ENCODE measurements at places on chromosomes 16 and 17.

- no peak for DNase-seq
Observed at GRCh38 chr16:86492961-86493629, 17.2 kb upstream of the FOXF1 start.

DNA sequence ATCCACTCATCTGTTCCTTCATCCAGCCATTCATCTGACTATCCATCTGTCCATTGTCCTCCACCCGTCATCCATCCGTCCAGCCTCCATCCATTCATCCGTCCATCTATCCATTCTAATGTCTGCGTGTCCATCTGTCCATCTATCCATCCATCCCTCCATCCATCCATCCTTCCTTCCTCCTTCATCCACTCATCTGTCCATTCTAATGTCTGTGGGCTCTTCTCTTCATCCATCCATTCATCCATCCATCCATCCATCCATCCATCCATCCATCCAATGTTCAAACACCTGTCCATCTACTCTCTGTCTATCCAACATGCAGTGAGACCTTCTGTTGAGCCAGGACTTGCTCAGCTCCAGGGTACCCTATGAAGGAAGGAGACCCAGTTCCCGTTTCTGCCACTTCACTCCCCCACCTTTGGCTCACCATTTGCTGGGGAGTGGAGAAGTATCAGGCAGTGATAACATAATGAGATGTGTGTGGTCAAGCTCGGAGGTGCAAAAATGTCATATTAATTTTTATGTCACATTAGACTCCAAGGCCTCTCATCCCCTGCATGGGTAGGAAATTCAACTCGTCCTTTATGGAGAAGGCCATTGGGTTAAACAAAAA is 36.5 kb upstream of the ADGRG1 start:
- DNase-seq, result no peak

- DNase-seq, result no peak
Observed at GRCh38 chr17:74757502-74757901, 9.1 kb downstream of the NHERF1 start.

GRCh38 chr17:11618861-11619566 is 20.7 kb downstream of the DNAH9 start:
- no peak for DNase-seq

DNA sequence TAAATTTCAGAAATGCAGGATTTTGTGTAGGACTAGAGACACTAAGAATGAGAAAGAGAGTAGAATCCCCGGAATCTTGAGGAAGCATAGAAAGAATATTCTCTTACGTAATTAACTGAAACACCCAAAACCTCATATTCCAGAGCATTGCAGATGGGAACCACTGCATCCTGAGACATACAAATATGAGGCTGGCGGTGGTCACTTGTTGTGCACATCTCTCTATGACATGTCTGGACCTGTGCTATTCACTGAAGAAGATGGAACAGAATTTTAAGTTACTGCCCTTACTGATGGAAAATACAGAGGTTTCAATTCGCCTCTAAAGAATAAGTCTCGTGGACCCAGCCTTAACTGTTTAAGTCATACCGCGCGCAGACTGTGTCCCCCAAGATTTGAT is 806 bp downstream of the RAD51C start:
- no peak for DNase-seq

DNA sequence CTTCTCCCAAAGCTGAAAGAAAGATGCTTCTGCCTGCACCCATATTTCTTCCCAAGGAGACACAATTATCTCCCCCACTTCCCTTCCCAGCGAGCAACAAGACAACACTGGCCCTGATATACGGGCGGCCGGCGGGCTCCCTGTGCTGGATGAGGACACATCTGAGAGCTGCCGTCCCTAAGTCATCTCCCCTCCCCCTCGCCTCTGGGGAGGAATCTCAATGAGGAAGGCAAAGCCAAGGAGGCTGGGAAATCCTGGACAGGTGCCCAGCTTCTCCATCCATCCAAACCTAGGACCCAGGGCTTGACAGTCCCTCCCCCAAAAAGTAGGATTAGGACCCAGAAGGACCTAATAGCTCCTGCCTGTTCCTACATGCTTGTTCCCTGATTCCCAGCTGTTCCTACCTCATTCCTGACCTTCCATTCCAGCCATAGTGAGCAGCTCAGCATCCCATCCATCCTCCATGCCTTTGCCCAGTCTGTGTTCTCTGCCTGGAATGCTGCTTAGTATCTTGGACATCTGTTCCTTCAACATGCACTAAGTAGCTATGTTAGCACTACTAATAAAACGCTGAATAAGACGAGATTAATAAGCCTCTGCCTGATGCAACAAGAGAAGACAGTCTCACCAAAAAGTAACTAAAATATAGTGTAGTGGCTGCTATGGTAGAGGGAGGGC is 167.9 kb downstream of the CCT6B start:
- DNase-seq, result no peak

- no peak for DNase-seq
Observed at GRCh38 chr17:28173801-28174200, 131.3 kb downstream of the NLK start.

GRCh38 chr17:29190592-29191207 is 10.5 kb upstream of the MYO18A start:
- no peak for DNase-seq

GRCh38 chr16:89695086-89695874 is 6.2 kb downstream of the SPATA2L start:
- DNase-seq, result peak; percentile 38

- no peak for DNase-seq
Observed at GRCh38 chr17:31061678-31062077, 33.1 kb upstream of the NF1 start.

DNA sequence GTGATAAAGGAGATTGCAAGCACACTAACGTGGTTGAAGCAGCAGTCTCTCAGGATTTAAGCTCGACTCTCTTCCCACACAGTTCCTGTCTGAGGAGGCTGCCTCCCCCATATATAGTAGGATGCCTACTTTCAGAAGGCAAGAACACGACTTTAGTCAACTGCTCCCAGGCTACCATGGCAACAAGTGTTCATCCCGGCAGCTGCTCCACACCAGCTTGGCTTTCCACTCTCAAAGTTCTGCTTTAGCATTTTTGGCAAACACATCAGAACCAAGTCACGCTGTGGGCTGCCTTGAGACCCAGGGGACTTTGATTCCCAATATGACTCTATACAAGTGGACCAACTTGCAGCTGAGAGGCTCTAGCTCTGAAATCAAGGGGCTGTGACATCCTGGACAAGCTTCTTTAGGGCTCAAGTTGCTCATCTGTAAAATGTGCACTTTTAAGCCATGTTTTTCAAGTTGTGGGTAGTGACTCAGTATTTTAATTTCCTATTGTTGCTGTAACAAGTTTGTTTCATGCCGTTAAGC is 16.5 kb downstream of the ZP2 start:
- DNase-seq, result no peak

DNA sequence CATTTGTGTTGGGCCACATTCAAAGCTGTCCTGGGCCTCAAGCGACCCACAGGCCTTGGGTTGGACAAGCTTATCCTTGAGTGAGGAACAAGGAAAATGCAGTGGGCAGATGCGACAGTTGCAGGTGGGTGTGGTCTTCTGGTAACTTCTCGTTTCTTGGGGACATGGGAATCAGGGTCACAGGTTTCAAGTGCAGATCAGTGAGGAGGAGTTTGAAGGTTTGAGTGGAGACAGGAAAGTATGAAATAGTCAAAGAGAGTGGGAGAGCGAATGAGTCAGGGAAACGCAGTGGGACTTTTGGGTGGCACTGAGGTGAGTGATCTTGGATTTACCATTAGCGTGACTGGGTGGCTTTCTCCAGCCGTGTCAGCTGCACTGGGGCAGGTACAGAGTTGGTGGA is 15.4 kb upstream of the CCL22 start:
- DNase-seq, result no peak

DNA sequence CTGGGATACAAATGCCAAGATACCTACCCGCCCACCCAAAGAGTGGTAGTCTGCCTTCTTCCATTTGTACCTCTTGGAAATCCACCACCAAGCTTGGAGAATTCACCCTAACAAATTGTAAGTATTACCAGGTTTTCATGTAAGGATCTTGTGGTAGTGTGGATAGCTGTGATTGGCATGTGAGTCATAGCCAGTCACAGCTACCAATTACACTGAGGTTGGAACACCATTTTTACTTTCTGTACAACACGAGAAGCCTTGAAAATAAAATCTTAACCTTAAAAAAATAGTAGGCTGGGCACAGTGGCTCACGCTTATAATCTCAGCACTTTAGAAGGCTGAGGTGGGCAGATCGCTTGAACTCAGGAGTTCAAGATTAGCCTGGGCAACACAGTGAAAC is 18.5 kb upstream of the SLC35G3 start:
- DNase-seq, result no peak

GRCh38 chr17:54524501-54524900 is 376.2 kb upstream of the TOM1L1 start:
- DNase-seq, result no peak

DNA sequence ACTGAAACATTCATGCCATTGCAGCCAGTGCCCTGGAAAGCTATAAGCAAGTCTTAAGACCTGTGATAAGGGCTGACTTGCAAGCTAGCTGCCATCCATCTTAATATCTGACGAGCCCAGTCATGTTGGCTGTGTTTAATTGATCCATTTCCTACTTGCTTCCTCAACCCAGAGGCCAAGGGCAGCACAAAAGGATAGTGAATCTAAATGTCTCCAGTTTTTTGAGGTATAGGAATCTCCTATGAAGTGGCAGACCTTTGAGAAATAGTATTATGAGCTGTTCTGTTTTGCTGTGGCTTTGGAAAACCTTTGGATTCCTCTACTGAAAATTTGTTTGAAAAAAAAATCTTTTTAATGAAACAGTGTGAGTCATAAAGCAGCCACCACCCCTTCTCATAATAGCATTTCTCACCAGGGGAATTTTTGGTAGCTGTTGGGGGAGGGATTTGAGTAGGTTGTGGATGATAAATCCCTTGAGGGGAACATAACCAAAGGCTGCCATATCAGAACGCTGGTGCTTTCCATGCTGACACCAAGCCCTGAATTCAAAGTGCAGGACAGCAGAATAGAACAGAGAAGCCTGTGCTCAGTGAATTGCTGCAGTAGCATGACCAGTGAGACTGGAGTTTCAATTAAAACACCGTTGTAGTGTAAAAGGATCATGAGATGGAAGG is 12.9 kb downstream of the ZNRF1 start:
- no peak for DNase-seq

DNA sequence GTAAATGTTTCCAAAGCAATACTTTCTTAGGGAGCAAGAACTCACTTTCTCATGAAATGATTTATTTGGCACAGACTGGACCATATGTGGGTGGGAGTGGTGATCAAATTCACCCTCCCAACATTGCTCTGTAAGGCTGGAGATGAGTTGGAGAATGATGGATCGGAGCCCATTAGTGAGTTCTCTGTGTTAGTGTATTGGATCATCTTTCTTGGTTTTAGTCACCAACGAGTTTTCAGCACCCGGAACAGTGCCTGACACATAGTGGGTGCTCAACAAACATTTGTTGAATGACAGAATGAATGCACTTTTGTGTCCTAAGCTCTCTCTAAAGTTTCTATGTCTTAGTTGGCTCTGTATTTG is 104.5 kb upstream of the FAM20A start:
- DNase-seq, result no peak

- no peak for DNase-seq
Observed at GRCh38 chr17:50101346-50102163, 6.4 kb downstream of the PDK2 start.

DNA sequence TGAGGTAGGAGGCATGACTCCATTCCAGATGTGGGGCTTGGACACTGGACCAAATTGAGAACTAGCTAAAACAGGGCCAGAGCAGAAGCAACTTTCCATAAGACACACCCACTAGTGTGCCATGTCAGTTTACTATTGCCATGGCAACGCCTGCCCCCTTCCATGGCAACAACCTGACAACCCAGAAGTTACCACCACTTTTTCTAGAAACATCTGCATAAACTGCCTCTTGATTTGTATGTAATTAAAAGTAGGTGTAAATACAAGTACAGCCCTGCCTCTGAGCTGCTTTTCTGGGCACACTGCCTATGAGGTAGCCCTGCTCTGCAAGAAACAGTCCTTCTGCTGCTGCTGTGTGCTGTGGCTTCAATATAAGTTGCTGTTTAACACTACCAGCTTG is 19.5 kb upstream of the SCNN1B start:
- no peak for DNase-seq

GRCh38 chr16:89822188-89823086 is 5.8 kb upstream of the SPIRE2 start:
- DNase-seq, result peak; percentile 84

- no peak for DNase-seq
Observed at GRCh38 chr16:82013139-82013538, 1.9 kb upstream of the SDR42E1 start.

GRCh38 chr16:27499659-27500055 is 50.1 kb downstream of the GTF3C1 start:
- no peak for DNase-seq

DNA sequence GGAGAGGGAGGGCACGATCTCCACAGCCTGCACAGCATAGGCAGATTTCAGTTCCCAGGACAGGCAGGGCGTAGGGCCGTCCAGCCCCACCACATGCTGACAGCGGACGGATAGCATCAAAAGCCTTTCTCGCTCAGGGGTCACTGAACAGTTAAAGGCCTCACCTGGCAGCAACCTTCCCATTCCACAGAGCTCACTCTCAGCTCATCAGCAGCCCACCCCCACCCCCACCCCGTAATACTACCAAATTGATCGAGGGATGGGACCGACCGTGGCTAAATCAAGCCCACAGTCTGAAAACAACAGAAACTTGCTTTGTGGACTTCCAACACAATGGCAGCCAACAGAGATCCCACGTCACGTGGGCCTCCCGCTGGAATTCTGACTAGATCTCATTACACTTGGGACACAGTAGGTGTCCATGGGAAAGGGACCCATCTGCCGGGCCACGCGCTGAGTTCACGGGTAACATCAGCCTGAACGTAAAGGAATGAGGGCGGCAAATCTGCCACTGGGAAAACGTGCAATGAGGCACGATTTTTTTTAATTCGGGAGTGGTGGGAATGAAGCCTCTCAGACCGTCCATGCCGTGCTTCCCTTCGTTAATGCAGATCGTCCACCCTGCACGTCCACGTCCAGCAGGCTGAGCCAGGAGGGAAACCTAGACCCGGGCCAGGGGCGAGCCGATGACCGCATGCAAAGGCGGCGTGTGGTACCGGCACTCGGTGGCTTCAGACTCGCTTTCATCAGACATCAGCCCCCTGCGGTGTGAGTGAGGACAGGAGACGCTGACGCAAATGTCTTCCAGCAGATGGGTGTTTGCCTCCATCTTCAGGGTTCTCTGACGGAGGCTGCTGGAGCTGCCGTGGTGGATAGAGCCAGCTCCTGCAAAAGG is 92.1 kb downstream of the TBC1D16 start:
- no peak for DNase-seq

DNA sequence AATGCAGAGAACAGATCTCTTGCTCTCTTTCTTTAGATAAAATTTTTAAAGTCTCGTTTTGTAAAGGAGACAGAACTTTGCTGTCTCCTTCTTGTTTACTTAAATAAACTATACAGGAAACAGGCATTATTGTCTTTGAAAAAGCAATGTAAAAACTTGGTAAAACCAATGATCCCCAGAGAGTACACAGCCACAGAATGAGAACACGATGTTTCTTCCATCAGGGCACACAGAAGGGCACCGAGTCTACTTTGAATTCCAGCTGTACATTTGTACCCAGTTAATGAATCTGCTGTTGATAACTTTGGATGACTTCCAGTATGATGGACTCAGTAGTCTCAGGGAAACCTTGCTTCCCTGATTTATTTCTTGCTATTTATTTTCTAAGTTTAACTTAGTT is 8.1 kb upstream of the TMEM100 start:
- DNase-seq, result no peak

GRCh38 chr17:8264320-8264719 is 15.2 kb downstream of the PFAS start:
- DNase-seq, result no peak

All from HuH-7.5 (cell line).